ENCODE measurements at places on chromosomes 12 and 14.

- peak; percentile 40 for DNase-seq
Measured at GRCh38 chr14:104708606-104709268, 15.3 kb upstream of the ADSS1 start.

DNA sequence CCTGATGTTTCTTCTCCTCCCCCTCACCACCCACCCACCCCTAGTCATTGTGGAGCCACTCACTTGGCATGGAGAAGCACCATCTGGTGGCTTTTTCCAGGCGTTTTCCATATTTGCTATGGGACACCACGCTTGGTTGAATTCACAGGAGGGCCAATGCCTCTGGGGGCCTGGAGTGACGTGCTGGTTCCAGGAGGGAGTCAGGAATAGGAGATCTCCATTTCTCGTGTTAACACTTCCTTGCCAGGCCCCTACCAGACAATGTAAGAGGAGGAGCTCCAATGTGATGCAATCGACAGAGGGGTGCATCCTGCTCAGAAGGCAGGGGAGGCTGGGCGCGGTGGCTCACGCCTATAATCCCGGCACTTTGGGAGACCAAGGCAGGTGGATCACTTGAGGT, 21.6 kb upstream of the TESC start:
- no peak for DNase-seq

GRCh38 chr12:124928095-124928911, 13.9 kb upstream of the UBC start:
- peak; percentile 40 for DNase-seq

DNA sequence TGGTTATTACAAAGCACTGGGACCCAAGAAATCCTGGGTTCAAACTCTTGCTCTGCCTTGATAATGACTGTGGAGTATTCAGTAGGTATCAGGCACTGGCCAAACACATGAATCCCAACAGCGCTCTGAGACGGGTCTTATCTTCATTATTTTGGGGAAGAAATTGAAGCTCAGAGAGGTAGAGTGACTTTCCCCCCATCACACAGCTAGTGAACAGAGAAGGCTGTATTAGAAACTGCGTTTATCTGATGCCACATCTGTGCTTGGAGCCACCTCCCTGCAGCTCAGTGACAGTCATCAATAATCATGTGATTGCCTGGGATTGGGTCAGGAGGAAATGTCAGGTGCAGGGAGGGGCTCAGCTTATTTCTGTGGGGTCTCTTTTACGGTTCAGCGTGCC, 225.4 kb upstream of the LHX5 start:
- no peak for DNase-seq

DNA sequence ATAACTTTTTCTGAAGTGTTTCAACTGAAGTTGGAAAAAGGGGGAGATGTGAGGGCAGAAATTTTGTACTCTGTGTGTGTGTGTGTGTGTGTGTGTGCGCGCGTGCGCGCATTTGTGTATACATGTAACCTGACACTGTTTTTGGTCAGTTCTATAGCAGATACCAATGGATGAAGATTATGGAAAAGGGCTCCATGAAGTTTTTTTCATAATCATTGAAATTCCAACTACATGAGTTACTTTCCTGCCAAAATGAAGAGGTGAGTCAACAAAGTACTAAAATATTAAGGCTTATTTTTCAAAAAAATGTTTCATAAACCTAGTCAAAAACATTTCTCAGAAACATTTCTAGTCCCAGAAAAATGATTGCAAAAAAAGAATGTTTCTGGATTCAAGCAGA, 25.7 kb upstream of the CERS5 start:
- peak; percentile 32 for DNase-seq

DNA sequence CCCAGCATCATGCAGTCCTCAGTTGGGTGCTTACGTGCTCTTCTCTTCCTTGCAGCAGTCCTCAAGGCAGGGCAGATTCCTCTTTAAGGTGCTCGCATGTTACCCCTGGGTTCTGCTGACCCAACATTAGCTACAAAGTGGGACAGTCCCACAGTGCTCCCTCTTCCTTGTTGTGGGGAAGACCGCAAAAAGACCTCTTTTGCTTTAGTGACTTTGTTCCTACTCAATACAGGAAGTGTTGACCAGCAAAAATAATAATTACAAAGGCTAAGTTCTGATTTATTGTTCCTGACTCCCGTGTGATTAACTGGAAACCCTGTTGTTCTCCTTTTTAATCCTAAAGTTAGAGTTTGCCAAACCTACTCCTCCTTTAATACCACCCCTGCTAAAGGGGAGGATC, 13.7 kb downstream of the PIGH start:
- DNase-seq: no peak

DNA sequence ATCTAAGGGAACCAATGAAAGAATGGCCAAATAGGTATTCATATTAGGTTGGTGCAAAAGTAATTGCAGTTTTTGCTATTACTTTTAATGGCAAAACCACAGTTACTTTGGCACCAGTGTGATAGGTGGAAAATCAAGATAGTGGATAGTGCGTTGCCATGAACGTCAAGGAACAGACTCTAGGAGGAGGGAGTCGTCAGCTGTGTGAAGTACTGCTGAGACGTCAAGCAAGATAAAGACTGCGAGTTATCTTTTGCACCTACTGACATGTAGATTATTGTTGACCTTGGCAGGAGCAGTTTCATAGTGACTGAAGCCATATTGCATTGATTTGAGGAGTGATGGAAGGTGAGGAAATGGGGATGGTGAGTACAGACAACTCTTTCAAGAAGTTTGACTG, 8.3 kb downstream of the YLPM1 start:
- no peak for DNase-seq

- no peak for DNase-seq
Measured at GRCh38 chr14:102472791-102473150, 36.8 kb downstream of the ANKRD9 start.

- DNase-seq: no peak
Measured at GRCh38 chr14:55929136-55929535, 189.1 kb upstream of the PELI2 start.

DNA sequence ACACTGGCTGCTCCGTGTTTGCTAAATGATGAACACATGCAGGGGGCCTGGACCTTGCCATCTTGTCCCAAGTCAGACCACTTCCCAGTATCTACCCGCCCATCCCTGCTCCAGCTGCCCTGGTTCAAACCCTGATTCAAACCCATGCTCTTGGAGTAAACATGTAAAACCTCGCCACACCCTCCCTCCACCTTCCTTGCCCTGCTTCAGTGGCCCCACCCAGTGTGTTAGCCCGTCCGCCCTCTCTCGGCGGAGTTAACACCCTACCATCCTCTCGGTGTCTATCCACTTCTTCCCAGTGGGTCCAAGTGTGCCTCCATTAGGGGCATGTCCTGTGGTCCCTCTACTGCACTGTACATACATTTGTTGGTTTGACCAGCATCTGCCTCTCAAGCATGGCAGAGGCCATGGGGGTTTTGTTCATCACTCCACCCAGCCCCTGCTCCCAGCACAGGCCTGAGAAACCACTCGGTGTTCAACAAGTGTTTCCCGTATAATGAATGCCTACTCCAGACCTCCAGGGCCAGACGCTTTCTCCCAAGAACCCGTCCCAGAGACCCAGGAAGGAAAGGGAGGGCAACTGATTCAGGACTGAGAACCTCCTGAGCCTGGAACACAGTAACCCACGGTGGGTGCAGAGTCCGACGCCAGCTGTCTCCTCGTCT, 37.1 kb downstream of the P2RX4 start:
- no peak for DNase-seq

DNA sequence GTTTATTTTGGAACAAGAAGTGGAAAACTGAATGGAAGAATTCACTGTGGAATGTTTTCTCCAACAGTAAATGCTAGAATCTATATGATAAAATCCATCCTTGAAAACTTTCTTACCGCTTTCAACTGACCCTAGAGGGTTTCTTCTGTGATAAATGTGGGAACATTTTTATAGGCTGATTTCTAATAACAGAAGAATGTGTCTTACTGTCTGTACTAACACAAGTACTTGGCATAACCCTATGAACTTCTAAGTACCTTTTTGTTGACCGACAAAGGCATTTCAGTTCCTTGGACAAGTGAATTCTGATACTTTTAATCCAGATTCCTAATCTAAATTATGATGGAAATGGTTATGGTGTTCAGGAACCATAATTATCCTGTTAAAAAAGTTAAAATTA, 1109.7 kb upstream of the FLRT2 start:
- DNase-seq: no peak

GRCh38 chr12:120813588-120814153, 88.0 kb downstream of the ACADS start:
- no peak for DNase-seq

- no peak for DNase-seq
Measured at GRCh38 chr14:94775091-94775870, 5.4 kb upstream of the GSC start.

DNA sequence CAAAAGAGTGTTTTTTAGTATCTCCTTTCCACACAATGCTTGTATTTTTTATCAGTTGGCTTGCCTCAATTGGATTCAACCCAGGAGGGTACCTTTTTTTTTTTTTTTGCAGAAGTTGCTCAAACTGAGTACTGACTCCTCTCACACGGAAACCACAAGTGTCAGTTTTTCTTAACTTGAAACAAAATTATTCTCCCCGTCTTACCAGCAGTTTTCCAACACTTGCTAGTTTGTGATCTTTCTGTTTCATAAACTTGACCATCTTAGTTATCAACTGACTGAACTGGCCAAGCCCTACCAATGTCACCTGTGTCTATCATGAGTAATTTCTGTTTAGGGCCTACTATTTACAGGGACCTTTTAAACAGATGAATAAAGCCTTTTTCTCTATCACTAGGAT, 34.1 kb upstream of the ITPR2 start:
- no peak for DNase-seq

- peak; percentile 55 for DNase-seq
Measured at GRCh38 chr12:94805749-94806529, 155.6 kb upstream of the TMCC3 start.

DNA sequence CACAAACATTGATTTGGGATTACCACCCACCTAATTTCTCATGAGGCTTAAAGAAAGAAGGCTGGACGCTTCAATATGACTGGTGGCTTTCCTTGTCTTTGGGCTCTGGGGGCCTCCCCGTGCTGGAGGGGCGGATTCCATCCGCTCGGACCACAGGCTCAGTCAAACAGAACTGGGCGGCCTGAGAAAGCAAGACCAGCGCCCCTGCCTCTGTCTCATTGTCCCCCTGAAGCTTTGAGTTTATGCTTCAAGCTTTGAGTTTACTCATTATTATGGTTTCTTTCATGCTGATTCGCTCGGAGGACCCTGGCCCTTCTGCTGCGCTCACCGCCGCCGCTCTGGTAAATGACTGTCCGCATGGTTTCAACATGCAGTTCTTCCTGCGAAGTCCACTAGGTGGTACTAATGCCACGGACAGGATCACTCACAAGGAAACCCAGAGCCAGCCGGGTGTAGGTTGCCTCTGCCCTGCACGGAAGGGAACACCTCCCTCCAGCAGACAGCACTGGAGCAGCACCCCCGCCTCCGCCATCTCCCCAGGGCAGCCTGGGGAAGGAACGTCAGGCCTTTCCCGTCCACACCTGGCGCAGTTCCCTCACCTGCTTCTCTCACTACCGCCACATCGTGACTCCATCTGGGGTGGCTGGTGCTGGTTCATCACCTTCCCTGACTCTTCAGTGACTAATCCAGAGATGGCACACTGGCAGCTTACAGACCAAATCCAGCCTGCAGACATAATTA, 13.2 kb upstream of the TIGAR start:
- peak; percentile 71 for DNase-seq

- no peak for DNase-seq
Measured at GRCh38 chr14:103111232-103111868, 11.9 kb upstream of the TNFAIP2 start.

GRCh38 chr12:67355428-67356379, 86.5 kb downstream of the CAND1 start:
- DNase-seq: peak; percentile 50

DNA sequence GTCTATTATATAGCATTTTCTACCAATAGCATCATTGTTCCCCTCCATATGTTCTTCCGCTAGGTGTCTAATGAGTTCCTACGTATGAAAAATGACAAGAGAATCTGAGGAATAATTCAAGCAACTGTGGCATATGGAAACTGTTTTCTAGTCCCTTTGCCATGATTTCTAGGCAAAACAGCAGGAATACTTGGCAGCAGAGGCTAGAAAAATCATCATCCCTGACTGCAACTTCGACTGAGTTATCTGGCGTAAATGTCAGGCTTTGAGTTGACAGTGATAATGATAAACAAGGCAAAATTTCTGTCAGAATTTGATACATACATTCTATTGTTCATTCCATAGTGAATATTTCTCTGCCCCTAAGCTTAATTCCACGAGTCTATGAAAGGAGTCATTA, 572.8 kb upstream of the USP15 start:
- no peak for DNase-seq

- no peak for DNase-seq
Measured at GRCh38 chr12:56725723-56726102, 614 bp upstream of the NACA start.

GRCh38 chr14:28163233-28163632, 603.4 kb upstream of the FOXG1 start:
- no peak for DNase-seq

DNA sequence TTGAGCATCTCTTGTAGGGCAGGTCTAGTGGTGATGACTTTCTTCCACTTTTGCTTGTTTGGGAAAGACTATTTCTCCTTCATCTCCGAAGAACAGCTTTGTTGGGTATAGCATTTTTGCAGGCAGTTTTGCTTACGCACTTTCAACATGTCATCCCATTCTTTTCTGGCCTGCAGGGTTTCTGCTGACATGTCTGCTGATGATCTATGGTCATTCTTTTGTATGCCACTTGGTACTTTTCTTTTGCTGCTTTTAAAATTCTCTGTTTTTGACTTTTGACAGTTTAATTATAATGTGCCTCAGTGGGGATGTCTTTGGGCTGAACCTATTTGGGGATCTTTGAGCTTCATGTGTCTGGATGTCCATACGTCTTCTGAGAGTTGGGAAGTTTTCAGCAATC, 78.2 kb downstream of the PTHLH start:
- no peak for DNase-seq

- peak; percentile 40 for DNase-seq
Measured at GRCh38 chr12:106223485-106224354, 24.1 kb downstream of the CKAP4 start.

DNA sequence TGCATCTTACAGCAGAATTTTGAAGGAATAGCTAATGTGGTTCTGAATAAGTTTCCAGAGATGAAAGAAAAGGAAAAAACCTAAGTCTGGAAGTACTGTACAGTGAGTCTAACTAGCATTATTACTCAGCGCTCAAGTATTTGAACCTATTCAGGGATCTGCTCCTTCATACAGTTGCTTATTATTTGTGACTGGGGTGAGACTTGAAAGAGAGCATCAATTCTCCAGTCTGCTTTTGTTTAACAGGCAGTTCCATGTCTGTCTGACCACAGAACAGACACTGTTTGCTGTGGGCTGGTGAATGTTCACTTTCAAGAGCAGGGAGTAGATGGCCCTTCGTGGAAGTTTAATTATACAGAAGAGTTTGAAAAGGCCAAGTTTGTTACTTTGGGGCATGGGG, 9.3 kb downstream of the ETV6 start:
- peak; percentile 24 for DNase-seq
